ENCODE measurements at places on chromosomes 3 and 15. TPM values are rescaled to one million over a fixed set of nuclear protein-coding genes. Genes with fewer than 3 reads are reported as not detected.

DNA sequence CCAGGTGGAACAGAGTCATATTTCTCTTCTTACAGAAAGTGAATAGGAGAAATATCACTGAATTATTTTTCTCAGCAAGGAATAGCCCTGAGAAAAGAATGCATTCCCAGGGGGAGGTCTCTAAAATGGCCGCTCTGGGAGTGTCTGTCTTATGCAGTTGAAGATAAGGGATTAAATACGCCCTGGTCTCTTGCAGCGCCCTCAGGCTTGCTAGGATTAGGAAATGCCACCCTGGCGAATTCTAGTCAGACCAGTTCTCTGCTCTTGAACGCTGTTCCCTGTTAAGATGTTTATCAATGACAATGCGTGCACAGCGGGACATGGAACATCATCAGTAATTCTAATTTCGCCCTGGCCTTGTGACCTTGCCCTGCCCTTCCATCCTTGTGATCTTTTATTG lies 949.0 kb upstream of the SEMA6D start:
- no peak for ATAC-seq

DNA sequence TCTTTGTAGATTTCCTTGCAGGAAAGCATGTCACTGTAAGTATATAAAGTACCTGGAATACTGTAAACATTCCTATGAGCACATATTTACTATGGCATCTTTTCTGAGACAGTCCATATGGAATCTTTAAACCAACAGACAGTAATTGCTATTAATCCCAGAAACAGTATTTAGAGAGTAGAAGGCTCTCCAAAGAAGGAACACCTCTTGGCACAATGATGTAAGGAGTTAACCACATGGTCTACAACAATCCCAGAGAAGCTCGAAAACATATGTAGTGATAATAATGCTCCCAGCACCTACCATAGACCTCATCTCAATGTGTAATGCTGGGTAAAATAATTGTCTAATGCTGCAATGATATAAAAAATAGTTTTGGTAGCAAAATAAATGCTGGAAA lies 95.8 kb upstream of the IL12A start:
- no peak for ATAC-seq

Gene C3orf20
- total RNA-seq, result 0.16 TPM

Gene FBN1
- 0.91 TPM for total RNA-seq

DNA sequence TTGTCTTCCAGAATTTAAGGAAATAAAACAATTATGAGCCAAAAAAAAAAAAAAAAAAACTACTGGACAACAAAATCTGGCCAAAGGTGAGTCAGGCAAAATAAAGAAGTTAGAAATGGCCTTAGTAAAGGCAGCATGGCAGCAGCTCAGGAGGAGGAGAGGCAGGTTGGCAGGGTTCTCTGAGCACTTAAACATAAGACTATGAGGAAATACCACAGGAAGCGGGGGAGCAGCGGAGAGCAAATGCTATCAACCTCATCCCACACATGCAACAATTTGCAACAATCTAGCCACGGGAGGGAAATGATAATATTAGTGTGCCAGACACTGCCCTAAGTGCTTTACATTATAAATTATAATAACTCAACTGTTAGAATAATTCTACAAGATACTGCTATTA lies 247.3 kb upstream of the NSMCE3 start:
- no peak for ATAC-seq
